AML-193 (cell line): ENCODE measurements at places on chromosomes 5 and 9.

- DNase-seq = peak; percentile 28
These were observed 21.3 kb downstream of the AKNA start for GRCh38 chr9:114366334-114367128.

- no peak for DNase-seq
These were observed 26.9 kb downstream of the SLC46A2 start for GRCh38 chr9:112863746-112864145.

- DNase-seq = no peak
These were observed 36.4 kb downstream of the SLC30A5 start for GRCh38 chr5:69130241-69130640.

- DNase-seq = no peak
These were observed 441.3 kb upstream of the ARRDC3 start for GRCh38 chr5:91824406-91824805.

DNA sequence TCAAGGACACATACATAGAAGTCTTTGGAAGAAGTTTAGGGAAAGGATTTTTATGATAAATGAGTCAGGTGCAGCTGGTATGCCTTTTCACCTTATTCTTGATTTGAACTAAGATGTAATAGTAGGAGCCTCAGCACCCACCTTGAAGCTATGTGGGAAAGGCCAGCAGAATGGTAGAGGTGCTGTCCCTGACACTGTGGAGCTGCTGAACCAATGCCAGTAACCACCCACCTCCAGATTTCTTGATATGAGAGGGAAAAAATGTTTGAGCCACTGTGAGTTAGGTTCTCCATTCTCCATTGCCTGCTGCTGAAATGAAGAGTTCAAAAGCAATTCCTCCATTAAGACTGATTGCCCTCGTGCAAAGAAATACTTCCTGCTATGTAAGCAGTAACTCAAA, 12.2 kb upstream of the HMGCR start:
- DNase-seq = no peak

DNA sequence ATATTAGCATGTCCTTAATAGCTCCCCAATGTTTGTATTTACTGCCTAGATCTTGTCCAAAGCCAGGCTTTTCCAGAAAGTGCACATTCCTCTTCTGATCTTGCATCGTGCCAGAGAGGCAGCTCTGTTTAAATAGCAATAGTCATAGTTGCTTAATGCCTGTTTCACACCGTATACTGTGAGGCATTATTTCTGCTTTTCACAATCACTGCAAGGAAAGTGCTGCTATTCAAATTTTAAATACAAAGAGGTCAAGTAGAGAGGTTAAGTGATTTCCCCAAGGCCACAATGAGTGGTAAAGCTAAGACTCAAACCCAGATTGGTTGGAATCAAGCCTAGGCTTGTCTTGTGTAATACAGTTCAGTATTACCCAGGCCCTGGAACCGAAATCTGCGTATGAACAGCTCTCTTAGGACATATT, 153.6 kb downstream of the SNX18 start:
- DNase-seq = no peak

DNA sequence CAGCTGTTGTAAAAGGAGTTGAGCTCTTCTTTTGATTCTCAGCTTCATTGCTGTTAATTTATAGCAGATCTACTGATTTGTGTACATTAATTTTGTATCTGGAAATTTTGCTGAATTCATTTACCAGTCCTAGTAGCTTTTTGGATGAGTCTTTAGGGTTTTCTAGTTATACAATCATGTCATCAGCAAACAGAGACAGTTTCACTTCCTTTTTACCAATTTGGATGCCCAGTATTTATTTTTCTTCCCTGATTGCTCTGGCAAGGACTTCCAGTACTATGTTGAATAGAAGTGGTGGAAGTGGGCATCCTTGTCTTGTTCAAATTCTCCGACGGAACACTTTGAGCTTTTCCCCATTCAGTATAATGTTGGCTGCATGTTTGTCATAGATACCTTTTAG, 398.9 kb upstream of the POU5F2 start:
- no peak for DNase-seq

DNA sequence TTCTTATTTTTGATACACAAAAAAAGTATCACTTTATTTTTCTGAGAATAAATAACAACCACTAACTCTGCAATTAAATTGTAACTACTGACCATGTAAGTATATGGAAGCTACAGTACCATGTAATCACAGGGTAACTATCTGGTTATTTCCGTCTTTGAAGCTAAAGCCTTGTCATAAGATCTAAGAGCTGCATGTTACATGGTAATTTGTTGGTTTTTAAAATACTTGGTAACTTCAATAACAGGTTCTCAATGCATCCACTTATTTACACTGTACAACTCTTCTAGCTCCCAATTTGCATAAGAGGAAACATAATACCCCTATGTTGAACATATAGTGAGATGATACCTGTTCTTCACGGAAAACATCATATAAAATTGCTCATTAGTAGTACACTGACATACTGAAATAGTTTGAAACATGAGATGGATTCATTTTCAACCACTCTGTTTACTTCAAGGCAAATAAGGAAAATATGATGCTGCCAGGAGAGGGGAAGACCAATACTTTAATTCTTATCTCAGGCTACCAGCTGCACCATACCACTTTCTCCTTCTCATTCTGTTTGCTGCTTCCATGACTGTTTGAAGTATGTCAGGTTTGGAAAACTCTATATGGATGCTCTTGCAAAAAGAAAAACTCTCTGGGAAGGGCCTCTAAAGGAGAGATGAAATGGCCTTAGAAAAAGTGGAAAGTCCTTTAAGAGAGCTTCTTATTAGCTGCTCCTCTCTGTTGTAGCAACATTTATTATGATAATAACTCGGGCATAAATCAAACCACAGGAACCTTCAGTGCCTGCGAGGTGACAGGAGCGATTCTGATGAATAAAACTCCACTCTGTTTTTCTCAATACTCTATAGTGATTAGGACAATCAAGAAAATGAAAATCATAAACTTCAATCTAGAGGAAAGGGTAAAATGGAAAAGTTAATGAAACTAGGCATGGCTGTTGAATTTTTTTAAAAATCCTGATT, 150.2 kb downstream of the KIAA0825 start:
- no peak for DNase-seq

DNA sequence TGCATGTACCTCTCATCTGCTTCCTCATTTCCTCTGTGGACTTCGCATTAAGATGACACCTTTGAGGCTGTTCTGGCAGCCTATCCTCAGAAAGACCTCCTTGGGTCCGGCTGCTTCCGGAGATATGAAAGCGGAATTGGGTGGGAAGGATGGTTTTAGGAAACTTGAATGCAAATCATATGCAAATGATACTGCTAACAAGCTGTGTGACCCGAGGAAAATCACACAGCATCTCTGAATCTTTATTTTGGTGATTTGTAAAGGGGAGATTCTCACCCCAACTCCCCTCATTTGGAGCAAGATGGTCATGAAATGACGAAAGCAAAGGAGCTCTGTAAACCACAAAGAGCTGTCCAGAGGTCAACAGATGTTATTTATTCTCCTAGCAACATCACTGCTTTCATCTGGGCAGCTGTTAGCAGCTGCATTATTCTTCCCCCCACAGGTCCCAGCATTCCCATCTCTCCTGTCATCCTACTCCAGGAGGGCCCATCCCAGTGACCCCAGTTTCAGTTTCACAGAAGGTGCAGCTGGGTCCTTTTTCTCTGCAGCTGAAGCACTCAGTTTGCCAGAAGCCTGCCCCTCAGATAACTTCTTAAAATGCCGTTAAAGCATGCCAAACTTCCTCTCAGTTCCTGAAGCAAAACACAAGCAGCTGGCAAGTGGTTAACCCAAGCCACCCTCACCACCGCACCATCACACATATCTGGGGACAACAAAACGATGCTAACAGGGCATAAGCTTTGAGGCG, 269.5 kb downstream of the SEC61B start:
- no peak for DNase-seq

- peak; percentile 81 for DNase-seq
These were observed 2.3 kb downstream of the ANXA2R start for GRCh38 chr5:43037636-43038495.

DNA sequence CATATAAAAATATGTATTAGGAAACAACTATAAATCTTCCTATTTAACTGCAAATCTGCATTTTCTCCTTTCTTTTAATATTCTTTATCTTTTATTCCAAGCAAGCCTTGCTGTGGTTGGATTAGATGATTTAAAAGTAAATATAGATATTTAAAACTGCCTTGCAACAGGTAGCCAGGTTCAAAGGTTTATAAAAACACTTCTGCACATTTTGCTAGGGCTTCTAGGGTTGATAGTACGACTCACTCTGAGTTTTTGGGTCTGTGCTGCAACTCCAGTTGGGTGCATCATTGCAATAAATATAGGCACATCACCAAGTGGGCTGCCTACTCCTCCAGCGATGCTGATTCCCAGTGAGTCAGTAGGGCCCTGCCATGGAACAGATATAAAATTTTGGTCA, 167.7 kb downstream of the MPDZ start:
- no peak for DNase-seq

DNA sequence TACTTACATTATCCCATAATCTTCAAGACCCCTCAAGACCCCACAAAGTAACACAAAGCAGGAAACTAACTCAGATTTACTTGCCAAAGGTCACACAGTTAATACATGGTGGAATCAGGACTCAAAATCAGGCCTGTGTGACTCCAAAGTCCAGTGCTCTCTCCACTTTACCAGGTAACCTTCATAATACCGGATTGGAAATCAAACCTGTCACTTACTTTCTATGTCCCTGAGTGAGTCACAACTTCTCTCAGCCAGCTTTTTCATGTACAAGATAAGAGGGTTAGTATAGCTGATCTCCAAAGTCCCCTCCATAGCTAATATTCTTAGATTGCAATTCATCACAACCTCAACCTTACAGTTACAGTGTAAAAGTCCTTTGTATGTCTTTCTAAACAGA, 17.1 kb downstream of the STRBP start:
- DNase-seq = no peak

- DNase-seq = no peak
These were observed 605.4 kb downstream of the TLE1 start for GRCh38 chr9:81083854-81084512.

DNA sequence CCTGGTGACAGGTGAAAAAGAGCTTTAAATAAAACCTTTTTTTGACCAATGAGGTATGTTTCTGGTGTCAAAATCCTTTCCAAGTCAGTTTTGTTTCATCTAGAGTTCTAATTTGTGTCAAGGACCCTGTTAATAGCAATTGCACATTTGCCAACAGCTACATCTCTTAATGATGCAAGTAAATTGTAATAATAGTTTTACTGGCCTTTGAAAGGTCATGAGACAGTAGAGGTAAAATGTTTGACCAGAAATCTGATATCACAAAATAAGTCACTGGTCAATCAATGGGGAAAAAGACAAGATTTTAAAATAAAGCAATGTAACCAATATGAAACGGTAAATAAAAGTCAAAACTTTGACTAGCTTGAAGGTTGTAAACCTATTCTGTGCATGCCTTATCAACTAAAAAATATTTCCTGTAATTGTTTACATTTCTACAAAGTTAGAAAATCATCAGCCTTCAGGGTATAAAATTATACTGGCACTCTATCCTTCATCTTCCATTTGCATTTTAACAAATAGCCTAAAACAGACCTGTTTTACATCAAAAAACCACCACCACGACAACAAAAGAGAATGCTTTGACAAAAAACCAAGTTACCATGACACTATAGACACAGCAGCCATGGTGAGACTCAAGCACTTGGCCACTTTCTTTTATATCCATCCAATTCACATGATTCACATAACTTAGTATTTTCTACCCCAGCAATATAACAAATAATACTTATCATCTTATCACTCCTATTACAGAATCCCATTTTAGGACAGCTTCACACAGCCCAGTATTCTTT, 3.0 kb downstream of the NADK2 start:
- DNase-seq = no peak

- no peak for DNase-seq
These were observed 28.8 kb upstream of the ADAMTS2 start for GRCh38 chr5:179373961-179374505.

- no peak for DNase-seq
These were observed 166.1 kb downstream of the BNC2 start for GRCh38 chr9:16704116-16705110.

- DNase-seq = no peak
These were observed 1767.7 kb downstream of the EFNA5 start for GRCh38 chr5:105903069-105903468.

- no peak for DNase-seq
These were observed 98.0 kb downstream of the EDIL3 start for GRCh38 chr5:84286662-84287061.
